Effector CD4-positive, alpha-beta T cell (primary cell): ENCODE measurements at places on chromosomes 12 and 14.

GRCh38 chr14:69355607-69356281 is 42.4 kb downstream of the ERH start:
- no peak for DNase-seq

GRCh38 chr14:39555749-39556148 is 123.5 kb upstream of the FBXO33 start:
- no peak for DNase-seq

DNA sequence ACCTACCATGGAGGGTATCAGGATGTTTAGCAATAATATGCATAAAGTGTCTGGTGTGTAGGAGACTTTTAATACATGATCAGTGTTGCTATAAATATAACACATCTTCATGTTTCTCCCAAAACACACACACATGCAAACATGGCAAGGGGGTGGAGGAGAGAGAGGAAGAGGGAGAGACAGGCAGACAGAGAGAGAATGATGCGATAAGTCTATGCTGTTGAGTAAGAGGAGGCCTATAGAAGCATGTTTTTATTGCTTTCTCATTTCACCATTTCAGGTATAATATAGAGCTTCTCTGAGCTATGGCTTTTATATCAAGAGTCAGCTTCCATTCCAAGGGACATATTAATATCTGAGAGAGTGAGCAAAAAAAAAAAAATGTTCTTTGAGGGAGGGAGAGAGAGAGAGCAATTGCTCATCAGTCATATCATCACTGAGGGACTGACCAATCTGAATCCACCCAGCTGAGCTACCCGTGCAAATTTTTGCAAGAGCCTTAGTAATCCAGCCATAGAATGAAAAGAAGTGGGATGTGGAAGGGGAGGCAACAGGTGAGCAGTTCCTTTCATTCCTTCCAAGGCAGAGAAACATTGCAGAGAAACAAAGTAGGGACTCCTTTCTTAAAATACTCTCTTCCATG is 54.8 kb upstream of the RASSF8 start:
- DNase-seq: no peak

GRCh38 chr14:33414041-33414440 is 475.4 kb downstream of the NPAS3 start:
- no peak for DNase-seq

DNA sequence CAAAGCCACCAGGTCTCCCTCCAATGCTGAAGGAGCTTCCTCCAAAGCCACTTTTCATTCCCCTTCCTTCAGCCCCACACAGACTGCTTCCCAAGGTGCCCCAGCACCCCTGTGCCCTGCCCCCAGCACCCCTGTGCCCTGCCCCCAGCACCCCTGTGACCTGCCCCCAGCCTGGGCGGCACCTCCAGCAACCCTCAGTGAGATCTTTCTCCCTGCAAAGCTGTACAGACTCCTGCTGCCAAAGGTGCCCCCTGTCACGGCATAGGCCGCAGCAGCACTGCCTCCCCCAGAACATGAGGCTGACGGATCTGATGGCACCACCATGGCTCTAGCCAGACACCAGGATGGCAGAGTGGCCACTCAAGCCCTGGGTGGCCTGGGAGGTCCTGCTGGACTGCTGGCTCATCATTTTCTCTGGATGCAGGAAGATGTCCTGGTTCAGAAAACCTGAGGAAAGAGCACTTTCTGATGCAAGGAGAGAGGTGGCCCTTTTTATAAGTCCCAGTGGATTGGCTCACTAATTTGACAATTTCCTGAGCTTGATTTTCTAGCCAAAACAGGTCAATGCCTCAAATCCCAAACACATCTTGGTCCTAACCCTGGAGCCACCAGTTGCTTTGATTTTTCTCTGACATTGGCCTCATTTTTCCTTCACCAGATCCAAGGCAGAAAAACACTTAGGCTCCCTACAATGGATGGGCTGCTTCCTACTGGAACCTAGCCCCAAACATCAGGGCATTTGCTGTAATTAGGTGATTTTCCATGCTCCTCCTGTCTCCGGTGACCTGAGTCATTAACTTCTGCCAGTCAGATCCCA is 32.7 kb upstream of the KRT77 start:
- DNase-seq: no peak

DNA sequence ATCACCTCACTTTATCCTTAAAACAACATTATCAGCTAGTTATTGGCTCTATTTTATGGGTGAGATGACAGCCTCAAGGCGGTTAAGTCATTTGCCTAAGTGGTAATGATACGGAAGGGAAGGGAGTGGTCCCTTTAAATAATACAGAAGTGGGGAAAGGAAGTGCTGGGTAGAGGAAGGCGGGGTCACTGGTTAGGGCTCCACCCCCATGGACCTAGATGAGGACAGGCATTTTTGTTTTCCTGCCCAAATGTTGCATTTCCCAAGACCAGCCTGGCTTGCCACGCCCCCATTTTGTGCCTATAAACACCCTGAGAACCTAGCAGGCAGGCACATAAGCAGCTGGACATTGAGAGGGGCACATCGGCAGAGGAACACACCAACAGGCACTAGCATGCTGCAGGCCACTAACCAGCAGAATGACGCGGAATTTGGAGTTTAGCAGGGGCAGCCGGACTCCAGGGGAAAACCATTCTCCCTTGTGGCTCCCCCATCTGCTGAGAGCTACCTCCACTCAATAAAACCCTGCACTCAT is 100.9 kb downstream of the EPS8 start:
- no peak for DNase-seq
